ENCODE measurements at places on chromosomes 3 and 15.

- DNase-seq: no peak
These were observed 212.5 kb downstream of the EPHB1 start for GRCh38 chr3:135007607-135008006.

- no peak for DNase-seq
These were observed 124.5 kb downstream of the MAGI1 start for GRCh38 chr3:65914032-65914739.

GRCh38 chr15:60511351-60512031 is 32.5 kb upstream of the ICE2 start:
- no peak for DNase-seq

- DNase-seq: no peak
These were observed 19.8 kb upstream of the NUDT16 start for GRCh38 chr3:131361464-131362421.

DNA sequence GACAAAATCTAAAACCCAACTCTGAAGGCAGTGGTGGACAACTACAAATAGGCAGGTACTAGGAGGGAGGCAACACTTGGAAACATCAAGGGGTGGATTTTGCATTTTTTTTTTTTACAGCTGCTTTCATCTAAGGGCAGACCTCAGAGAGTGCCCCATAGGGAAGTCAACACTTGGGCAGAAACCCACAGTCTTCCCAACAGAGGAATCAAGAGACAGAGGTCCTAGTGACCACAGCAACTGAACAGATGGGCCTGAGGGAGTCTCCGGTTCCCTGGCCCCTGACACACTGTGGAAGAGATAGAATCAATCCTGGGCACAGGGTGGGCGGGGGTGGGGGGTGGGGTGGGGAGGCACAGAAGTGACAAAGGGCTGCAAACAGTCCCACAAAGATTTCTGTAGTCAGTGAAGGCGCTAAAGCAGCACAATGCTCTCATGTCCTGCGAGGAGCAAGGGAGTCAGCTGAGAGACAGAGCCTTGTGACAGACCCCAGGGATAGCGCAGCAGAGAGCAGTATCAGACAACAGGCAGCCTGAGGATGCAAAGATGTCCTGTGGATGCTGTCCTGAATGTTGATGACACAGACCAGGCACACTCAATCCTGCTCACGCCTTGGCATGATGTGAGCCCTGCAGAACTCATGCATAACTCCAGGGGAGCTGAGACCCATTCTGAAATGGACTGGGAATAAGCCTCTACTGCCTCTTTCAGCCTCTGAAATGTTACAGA is 6.9 kb upstream of the RFTN1 start:
- DNase-seq: no peak

Data from AG09309 (cell line).